ENCODE measurements at places on chromosomes 11 and 22.

GRCh38 chr22:38843201-38843656 lies 599 bp downstream of the NPTXR start:
- no peak for DNase-seq

GRCh38 chr22:44884968-44885805 lies 124.6 kb downstream of the PHF21B start:
- DNase-seq = no peak

GRCh38 chr11:70397983-70398833 lies at the start of gene CTTN:
CTTN (plus strand) TSS chr11:70398529; CDS start chr11:70407298, 8,769 bp downstream.
- peak; percentile 2 for DNase-seq

GRCh38 chr22:27531782-27532530 lies 269.6 kb downstream of the MN1 start:
- DNase-seq = no peak

- no peak for DNase-seq
These were observed 14.5 kb upstream of the MRTFA start for GRCh38 chr22:40651057-40651456.

GRCh38 chr22:36587289-36588154 lies 58.6 kb upstream of the EIF3D start:
- DNase-seq = no peak

DNA sequence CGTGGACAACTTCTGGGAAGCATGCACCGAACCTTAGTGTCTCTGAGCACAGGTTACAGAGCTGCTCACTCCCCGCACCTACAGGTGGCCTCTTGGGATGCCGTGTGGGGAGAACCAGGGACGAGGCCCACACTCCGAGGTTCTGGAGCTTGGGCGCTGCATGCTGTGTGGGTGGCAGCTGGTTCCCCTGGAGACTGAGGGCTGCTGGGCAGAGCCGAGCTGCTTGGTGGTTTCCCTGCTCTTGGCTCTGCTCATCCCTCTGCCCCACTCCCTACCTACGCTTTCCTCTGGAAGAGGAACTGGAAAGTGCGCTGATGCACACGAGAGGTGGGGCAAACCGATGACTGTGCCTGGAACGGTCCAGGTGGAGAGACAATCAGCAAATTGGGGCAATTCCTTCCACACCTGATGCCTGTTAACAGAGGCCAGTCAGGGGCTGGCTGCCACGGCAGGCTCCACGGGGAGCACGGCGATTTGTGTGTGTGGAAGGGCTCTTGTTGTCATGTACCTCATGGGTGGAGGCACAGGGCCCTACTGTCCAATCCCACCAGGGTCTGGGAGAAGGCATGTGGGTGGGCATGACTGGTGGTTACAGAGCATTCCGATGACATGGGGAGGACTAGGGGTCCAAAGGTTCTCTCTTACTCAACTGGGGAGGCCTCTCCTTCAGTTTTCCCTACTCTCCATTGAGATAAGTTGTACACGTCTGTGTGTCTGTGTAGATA lies 60.9 kb downstream of the ST14 start:
- DNase-seq = no peak

DNA sequence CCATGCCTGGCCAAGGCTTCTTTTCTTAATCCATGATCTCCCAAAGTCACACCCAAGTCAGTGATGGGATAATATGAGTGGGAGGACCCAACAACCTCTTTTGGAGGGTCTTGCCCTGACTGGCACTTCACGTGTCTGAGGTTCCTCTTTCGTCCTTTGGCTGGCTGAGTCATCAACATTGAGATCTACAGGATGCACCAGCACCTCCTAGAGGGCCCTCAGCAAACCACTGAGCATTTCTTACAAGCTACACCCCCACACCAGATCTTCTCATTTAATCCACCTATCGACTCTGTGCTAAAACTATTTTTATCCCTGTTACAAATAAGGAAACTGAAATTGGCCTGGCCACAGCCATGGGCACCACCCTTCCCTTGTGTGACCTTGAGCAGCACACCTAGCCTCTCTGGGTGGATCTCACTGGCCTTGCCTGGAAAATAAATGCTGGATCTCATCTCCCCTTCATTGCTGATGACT lies 63.4 kb downstream of the FLI1 start:
- peak; percentile 68 for DNase-seq

GRCh38 chr11:77167791-77168190 lies 39.7 kb downstream of the MYO7A start:
- no peak for DNase-seq

- DNase-seq = no peak
These were observed 972 bp upstream of the TSSC4 start for GRCh38 chr11:2399488-2400068.

GRCh38 chr11:11308249-11308648 lies 44.8 kb downstream of the CSNK2A3 start:
- no peak for DNase-seq

GRCh38 chr11:45799562-45799961 lies 5.4 kb upstream of the SLC35C1 start:
- no peak for DNase-seq

GRCh38 chr11:19693146-19693545 lies 19.5 kb upstream of the NAV2 start:
- no peak for DNase-seq

DNA sequence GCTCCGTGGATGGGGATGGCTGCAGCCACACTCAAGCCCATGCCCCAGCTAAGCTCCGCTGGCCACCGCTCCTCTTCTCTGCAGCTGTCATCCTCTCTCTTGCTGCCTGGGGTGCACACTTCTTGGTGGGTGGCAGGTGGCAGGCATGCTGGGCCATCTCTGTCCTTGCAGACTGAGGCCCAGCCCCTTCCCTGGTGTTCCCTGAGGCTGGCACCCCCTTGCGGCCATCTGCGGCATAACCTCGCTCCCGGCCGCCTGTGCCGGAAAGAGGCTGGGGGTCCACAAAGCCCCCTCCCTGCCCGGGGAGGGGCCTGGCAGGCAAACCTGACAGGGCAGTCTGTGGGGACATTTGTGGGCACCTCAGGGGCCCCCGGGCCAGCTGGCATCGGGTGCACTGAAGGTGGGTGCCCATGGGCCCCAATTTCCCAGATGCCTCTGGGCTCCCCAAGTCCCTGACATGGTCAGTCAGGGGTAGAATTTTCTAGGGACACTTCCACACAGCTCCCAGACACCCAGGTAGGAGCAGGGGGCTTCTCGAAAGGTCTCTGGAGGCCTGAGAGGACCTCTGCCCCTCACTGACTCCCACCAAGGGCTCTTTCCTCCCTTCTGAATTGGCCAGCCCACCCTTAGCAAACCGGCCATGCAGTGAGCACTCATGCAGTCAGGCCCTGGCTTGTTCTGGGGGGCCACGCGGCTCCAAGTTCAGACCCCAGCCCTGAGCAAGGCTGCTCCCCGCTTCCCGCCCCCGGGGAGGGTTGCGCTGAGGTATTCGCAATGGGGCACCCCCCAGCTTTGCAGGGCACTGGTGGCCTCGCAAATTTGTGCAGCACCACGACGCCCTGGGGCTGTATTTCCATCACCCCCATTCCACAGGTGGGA lies 23.5 kb upstream of the TH start:
- DNase-seq = peak; percentile 28

- DNase-seq = no peak
These were observed 905.7 kb upstream of the TENM4 start for GRCh38 chr11:80346353-80347059.

GRCh38 chr11:64802370-64803157 lies 450 bp downstream of the MAP4K2 start:
- DNase-seq = no peak

- no peak for DNase-seq
These were observed 11.1 kb downstream of the BACE1-AS start for GRCh38 chr11:117302228-117302627.

- DNase-seq = no peak
These were observed 107.4 kb downstream of the ZBTB16 start for GRCh38 chr11:114166897-114167323.

DNA sequence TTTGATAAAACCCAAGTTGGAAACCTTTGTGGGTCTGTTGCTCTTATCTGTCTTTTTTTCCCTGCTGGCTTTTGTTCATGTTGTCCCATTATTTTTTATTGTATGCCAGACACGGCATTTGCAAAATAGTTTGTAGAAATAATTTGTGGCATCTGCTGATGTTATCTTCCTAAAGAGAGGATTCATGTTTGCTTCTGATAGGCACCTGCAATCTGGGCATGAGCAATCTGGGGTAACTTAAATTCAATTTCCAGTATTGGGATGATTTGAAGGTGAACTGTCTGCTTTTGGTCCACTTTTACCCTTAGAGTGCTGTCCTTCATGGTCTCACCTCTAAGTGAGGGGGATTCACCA lies 126.9 kb downstream of the CEP164 start:
- no peak for DNase-seq

GRCh38 chr11:125995313-125995712 lies 49.5 kb downstream of the VSIG10L2 start:
- no peak for DNase-seq

DNA sequence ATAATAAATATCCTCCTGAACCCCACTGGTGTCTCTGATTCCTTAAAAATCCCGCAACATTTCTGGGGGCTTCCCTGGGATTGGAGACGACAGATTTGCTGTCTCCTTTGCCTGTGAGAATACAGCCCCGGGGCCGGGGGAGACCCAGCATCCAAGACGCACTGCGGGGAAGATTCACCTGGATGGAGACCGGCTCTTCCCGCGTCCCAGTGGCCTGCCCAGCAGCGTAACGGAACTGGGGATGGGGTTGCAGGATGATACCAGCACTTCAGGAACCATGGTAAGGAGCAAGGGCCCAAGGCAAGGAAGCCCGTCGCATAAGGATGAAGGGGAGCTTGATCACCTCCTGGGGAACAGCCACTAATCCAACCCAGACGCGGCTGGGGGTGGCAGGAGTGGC lies 53.3 kb upstream of the OR4C15 start:
- DNase-seq = no peak

DNA sequence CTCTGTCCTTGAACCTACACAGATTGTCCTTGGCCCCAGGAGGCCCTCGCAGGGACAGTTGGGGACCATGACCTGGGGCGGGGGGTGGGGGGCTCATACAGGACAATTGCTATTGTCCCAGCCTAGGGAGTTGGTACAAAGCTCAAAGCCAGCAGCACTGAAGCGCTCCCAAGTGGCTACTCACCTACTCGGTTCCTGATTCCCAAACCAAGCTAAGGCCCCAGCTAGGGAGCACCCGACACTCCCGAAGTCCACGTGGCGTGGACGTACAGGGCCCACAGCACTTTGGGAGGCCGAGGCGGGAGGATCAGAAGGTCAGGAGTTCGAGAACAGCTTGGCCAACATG lies 80.6 kb downstream of the CELSR1 start:
- no peak for DNase-seq

- DNase-seq = no peak
These were observed 303.1 kb upstream of the MPPED2 start for GRCh38 chr11:30889143-30889794.
